EL (cell line): ENCODE measurements at places on chromosomes 7 and 10.

GRCh38 chr7:15178065-15178464 lies 275.5 kb upstream of the DGKB start:
- no peak for DNase-seq

GRCh38 chr7:47371733-47372368 lies 210.1 kb downstream of the TNS3 start:
- peak; percentile 15 for DNase-seq

DNA sequence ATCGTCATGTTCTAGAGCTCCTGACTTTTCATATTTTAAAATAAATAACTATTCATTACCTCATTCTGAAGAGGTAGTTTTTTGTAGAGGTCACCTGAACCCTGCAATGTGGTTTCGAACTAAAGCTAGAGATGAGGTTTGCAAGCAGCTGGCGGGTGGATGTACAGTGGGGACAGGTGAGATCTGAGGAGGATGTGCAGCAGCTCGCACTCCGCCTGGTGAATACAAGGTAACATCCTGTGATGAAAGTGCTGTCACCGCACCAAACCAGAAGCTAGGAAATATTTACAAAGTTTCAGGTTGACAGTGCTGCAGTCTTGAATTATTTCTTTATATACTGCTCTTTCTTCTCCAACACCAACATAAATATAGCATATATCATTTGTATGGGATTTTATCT lies 26.5 kb downstream of the NDUFB2 start:
- no peak for DNase-seq

DNA sequence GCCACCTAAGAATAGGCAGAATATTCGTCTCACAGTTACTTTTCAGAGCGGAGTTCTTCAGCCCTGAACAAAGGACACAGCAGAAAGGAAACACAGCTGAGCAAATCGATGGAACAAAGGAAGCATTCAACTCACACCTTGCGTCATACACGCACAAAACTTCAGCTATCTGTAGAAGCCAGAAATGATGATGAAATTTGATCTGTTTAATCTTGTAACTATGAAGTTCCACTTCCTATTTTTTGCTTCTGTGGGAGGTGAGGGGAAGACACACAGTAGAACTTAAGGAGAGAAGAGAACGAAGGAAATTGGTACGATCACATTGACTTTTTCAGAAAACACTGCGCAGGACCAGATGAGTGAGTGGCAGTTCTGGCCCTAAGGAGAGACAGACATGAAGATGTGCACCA lies 26.2 kb downstream of the FAM171A1 start:
- DNase-seq: no peak

- peak; percentile 21 for DNase-seq
Measured at GRCh38 chr10:7787150-7787856, 490 bp downstream of the KIN start.

DNA sequence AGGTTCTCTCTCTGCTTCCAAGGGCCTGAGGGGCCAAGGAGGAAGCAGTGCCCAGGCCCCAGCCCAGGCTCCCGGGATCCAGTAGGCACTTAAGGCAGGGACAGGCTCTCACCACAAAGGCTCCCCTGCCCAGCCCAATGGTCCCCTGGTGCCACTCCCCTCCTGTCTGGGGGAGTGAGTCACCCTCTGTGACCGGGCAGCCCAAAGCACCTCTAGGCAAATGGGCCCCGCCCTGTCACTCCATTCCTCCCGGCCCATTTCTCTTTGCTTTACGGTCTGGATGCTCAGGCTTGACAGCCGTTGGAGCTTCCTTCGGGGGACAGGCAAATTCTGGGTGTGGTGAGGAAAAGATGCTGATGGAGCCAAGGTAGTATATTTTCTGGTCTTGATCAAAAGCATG lies at the start of gene CALHM3:
Gene CALHM3, minus strand, starts transcription at position 106 of the 400 bp plus-strand sequence. CDS start 208 bp downstream, outside the sequence.
- DNase-seq: peak; percentile 43

- no peak for DNase-seq
Measured at GRCh38 chr7:37218956-37219355, 229.7 kb downstream of the ELMO1 start.

DNA sequence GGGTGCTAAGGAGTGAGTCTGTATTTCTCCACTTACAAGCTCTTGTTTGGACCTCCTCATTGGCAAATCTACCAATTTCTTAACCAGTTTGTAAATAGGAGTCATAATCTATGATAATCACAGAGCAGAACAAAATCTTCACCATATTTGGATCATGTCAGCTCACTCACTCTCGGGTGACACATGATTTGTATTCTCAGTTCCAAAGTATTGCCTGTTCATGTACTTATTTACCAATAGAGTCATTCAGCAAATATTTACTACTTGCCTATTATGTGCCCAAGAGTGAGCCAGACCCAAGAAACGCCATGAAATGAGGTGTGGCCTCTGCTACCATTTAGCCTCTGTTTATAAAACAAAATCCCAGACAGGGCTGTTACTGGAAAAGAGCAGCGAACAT lies 114.8 kb downstream of the TSPAN12 start:
- DNase-seq: no peak

GRCh38 chr10:1130226-1130625 lies 74.0 kb downstream of the WDR37 start:
- DNase-seq: no peak

DNA sequence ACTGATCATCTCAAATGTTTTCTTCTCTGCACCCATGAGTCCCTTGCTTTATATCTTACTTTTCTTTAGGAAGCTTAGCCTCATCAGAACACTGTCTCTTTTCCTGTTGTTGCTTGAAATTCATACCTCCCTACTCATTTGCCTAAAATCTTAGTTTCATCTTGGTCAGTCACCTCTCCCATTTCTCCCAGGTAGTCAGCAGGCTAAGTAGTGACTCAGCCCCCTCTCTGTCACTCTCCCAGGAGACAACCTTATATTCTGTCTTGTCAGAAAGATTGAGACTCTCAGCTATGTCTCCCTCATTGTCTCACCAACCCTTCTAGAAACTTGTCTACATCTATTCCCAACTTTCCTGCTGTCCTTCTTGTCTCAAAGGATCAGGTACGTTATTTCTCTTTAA lies 280.9 kb downstream of the BBS9 start:
- no peak for DNase-seq

- peak; percentile 9 for DNase-seq
Measured at GRCh38 chr10:132984801-132985545, 42.6 kb upstream of the CFAP46 start.

- no peak for DNase-seq
Measured at GRCh38 chr10:11631890-11632587, 20.6 kb upstream of the USP6NL start.

- no peak for DNase-seq
Measured at GRCh38 chr10:43970717-43971116, 322.0 kb upstream of the ZNF32 start.

- peak; percentile 93 for DNase-seq
Measured at GRCh38 chr7:55369427-55370400, 4.6 kb downstream of the LANCL2 start.

GRCh38 chr7:79610313-79610712 lies 156.8 kb upstream of the MAGI2 start:
- no peak for DNase-seq

DNA sequence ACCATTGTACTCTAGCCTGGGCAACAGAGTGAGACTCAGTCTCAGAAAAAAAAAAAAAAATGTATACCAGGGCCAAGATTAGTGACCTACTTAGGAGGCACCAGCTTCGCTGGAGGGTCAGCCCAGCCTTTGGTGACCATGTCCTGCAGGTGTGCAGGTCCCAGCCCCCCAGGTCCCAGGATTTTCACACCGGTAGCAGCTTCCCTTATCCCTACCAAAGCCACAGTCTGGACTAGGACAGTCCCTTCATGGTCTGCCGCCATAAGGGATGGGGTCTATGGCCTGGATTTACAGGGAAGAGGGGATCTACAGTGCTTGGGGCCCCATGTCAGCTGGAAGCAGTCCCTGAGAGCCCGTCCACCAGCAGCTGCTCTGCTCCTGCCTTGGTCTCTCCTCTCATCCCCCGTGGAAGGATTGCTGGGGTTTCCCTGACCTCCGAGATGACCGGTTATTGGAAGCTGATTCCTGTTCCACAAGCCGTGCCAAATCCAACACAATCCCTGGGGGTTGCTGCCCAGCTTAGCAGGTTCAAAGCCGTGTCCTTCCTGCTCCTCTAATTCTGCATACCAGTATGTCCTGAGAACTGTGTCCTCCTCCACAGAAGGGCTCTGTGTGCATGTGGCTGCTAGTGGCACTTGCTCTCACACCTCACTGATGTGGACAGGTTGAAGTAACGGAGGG lies 11.0 kb upstream of the NDUFB2 start:
- DNase-seq: no peak

DNA sequence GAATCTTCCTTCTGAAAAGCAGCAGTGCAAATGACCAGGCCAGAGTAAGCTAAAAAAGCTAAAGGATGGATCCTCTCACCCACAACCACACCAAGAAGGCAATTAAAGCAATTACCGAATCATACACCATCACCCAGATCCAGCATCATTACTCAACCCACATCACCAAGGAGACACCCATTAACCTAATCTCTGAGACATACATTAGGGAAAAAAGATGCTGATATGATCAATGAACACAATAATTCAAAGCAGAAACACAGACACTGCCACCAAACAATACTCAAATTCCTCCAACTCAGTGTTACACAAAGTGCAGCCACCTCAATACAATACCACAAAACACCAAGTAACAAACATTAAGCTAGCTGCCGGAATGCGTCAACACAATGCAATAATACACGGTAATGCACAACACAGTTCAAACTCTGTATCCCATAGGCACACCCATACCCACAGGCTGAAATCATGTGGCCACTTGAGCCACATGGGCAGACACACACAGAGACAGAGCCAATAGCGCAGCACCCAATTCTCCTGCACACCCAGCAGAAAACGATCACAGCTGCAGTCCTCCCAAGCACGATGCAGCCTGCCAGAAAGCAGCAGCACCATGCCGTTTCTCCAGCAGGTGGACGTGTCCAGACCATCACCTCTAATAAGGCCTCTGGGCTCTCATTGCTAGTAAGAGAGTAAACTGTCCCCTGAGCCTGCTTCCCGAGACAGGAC lies 21.5 kb downstream of the PAX2 start:
- DNase-seq: no peak

GRCh38 chr10:74011770-74012169 lies 13.9 kb downstream of the VCL start:
- DNase-seq: peak; percentile 88

GRCh38 chr7:106283501-106283830 lies 1.3 kb downstream of the NAMPT start:
- no peak for DNase-seq

DNA sequence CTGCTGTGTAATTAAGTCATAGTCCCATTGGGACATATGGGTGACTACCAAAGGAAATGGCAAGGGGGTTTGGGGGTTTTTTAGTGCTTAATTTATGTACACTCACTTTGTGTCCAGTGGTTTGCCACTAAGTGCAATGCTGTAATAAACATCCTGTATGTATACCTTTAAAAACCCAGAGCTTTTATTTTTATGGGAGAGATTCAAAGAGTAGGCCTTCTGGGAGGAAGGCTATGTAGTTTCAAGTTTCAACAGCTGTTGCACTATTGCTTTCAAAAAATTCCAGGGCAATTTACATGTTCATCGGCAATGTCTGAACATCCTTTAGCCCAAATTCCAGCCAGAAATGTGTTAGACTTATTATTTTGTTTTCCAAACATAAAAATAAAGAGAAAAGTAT lies 744.7 kb downstream of the XPNPEP1 start:
- no peak for DNase-seq

DNA sequence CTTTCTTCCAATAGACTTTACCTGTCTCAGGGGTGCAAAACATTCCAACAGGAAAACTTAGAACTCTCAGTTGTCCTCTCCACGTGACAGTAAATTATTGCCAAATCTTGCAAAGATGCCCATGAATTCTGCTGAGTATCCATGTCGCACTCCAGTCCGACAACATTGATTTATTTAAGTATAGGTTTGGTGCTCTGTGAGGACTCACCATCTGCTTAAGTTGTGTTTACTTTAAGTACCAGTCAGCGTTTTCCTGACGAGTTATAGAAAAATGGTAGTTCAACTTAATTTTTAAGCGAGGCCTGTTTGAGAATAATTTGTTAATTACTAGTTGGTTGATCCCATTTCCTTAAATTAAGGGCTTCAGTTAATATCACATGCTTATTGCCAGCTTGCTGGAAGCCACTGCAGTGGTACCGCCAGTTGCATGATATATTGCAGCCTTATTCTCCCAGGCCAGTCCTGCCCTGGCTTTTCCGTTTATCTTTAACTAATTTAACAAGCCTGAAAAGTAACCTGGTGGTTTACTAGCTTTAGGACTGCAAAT lies 27.8 kb downstream of the CREB5 start:
- no peak for DNase-seq

- DNase-seq: no peak
Measured at GRCh38 chr7:101957744-101958525, 140.5 kb downstream of the CUX1 start.

- no peak for DNase-seq
Measured at GRCh38 chr7:50197549-50197948, 104.5 kb upstream of the ZPBP start.

DNA sequence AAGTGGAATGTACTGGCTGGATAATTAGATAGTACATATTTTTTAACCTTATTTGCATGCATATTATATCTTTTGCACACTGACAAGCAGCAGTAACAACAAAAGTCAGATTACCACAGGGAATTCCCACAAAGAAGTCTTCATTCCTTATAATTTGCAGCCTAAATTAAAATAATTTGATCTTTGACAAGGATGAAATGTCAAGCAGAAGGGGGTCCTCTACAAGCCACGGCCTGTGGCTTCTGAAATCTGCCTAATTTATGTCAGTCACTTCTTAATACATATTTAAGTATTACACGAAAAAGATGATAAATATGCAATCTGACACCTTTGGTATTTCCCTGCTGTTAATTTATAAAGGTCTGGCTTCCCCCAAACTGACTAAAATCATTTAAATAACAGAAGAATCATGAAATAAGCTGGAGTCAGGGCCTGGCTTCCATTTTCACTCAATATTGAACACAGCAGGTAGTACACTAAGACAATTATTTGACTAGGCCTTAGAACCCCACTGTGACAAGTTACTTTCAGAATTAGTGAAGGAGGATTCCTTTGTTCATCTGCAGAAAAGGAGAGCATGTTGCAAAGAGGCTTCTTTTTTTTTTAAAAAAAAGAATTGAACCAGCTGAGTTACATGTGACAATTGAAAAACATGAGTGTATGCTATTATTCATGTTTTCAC lies 351.1 kb upstream of the ETV1 start:
- DNase-seq: no peak

DNA sequence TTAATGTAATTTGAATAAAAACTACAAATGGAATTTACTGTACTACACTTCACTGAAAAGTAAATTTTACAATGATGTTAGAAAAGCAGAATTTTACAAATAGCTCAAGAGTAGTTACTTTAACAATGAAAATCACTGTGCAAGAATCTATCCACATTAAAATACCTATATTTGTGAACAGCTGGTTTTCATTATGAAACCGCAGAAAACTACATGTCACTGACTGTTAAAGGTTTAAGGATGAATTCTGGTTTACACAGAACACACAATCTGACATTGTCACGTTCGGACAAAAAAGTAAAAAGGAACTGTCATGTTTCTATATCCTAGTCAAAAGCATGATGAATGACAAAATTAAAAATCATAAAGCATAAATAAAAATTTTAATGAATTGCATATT lies 415.3 kb upstream of the PRKCQ start:
- DNase-seq: no peak

GRCh38 chr7:69422574-69422985 lies 175.7 kb upstream of the AUTS2 start:
- no peak for DNase-seq

- no peak for DNase-seq
Measured at GRCh38 chr7:2525658-2526630, 6.4 kb downstream of the LFNG start.
